NCI-H2081 (cell line): ENCODE measurements at places on chromosomes 7 and 10.
A peak's percentile ranks its signal among the peaks of the same experiment; 100 is the strongest.

GRCh38 chr7:69912846-69913245 lies 314.6 kb downstream of the AUTS2 start:
- no peak for DNase-seq

GRCh38 chr7:18975276-18975675 lies 142.2 kb downstream of the TWIST1 start:
- no peak for DNase-seq

DNA sequence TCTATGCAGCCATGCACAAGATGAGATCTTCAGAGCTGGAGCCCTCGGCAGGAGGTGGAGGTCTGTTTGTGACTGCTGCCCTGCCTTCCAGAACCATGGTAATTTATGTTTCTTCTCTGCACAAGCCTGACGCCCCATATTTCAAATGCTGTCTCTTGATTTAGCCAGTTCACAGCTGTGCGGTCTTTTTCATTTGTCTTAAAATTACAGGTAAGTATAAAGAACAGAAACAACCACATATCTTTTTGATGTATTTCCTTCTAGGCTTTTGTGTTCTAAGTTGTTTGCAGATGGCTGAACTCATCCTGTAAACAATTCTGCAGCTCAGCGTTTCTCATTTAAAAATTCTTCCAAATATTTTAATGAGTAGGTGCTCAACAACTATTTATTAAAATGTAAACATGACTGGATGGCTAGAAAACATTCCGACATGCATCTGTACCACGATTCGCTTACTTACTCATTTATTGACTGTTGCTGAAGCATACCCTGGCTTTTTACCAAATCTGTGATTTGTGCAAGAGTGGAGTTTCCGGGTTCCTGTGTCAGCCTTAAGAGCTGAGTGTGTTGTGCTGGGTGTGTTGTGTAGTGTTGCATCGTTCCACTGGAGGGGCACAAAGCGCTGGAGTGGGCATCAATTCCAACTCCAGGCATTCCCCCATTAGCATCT lies 58.9 kb downstream of the PIP4K2A start:
- DNase-seq, result no peak

DNA sequence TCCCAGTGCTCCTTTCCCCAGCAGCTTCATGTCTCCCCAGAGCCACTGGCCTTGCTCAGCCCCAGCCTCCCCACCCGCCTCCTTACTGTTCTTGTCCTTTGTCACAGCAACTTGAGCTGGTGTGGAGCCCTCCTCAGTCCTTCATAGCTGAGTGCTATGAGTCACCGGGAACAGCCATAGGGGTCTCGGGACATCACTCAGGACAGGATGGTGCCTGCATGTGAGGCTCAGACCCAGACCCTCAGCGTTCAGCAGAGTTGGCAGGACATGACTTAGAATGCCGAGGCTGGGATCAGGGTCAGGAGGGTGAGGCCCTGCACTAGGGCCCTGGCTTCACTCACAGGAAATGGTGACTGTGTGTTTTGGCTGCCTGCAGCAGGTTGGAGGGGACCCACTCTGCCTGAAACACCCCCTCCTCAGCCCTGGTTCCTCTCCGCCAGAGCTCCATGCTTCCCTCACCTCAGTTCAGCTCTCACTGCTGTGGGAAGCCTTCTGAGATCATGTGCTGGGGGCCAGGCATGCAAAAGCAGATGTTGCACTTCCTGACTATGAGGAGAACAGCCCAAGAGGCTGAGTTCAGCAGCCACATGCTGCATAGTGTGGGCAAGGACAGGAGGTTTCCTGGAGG lies 40.7 kb upstream of the GJD4 start:
- DNase-seq, result no peak

- DNase-seq, result no peak
Observed at GRCh38 chr10:21810582-21811244, 192.8 kb downstream of the DNAJC1 start.

GRCh38 chr10:111677759-111678158 lies 505.8 kb downstream of the GPAM start:
- DNase-seq, result no peak

DNA sequence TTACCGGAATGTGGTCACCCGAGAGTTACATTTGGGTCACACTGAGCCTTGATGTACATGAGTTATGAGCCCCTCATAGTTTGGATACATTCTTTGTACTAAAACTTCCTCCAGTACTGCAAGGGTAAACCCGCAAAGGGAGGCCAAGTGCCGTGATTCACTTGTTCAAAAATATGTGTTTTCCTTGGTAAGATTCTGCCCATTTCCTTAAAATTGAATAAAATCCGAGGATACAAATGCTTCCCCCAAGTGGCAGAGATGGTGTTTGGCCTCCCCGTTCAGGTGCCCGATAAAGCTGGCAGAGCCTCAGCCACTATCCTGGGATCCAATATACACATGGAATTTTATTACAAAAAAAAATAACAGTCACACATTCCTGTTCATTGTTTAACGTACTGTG lies 268.3 kb downstream of the DIP2C start:
- no peak for DNase-seq

DNA sequence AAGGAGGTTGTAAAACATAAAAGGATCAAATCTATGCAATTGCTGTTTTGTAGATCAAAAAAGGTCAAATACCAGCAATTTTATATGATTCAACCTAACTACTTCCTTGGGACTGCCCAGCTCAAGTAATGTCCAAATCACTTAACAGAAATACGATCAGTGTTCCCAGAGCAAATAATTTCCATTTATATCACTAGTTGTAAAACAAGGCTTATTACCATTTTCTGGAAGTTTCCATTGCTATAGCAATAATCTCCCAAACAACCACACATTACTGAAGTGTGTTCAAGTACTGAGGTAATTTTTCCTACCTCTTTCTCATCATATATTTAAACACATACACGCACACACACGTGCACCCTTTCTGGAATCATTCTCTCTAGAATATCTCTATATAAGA lies 123.3 kb downstream of the NRCAM start:
- no peak for DNase-seq

GRCh38 chr7:90594751-90595317 lies 1.3 kb upstream of the CDK14 start:
- peak; percentile 51 for DNase-seq

GRCh38 chr10:35352512-35352911 lies 16.2 kb downstream of the CCNY start:
- DNase-seq, result no peak

DNA sequence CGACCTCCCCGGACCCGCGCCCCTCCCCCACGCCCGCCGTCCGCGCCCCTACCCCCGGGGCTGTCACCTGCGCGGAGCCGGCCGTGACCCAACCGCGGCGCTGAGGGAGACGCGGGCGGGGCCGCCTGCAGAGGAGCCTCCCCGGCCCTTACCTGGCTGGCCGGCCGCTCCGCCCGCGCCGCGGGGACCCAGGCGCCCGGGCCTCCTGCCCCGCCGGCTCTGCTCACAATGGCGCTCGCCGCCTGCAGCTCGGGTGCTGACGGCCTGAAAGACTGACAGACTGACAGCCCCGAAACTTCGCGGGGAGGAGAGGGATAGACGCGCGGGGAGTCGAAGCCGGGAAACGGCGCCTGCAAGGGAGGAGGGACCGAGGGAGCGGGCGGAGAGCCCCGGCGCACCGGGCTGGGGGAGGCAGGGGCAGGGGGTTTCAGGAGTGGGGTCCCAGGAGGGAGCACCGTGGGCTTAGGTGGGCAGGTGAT lies 393 bp downstream of the ZNF467 start:
- DNase-seq, result no peak

GRCh38 chr7:144468990-144469732 lies 65.7 kb upstream of the NOBOX start:
- no peak for DNase-seq
